ENCODE measurements at places on chromosomes 3 and 15. TPM values are rescaled to one million over a fixed set of nuclear protein-coding genes. Genes with fewer than 3 reads are reported as not detected.

DNA sequence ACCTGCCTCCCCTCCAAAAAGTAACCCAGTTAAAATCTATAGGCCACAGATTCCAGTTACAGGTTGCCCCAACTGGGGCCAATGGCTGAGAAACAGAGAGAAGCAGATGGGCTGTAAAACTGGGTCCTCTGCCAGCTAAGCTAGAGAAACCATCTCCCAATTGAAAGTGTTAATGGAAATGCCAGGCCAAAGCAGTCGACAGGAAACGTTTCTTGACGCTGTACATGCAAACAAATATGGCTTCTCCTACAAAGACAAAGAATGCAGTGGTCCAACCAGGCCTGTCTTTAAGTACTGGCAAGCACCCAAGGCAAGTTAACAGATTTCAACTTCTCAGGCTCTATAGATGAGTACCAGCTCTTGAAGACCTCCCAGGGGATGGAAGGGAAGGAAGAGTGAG, 71.3 kb downstream of the MAGI1 start:
- DNase-seq, result no peak

GRCh38 chr15:40328751-40329150, 5.3 kb downstream of the INAFM2 start:
- DNase-seq, result no peak

GRCh38 chr3:169954142-169954756, 12.4 kb upstream of the SEC62 start:
- DNase-seq, result no peak

- DNase-seq, result no peak
Observed at GRCh38 chr3:171301002-171301401, 159.2 kb downstream of the TNIK start.

DNA sequence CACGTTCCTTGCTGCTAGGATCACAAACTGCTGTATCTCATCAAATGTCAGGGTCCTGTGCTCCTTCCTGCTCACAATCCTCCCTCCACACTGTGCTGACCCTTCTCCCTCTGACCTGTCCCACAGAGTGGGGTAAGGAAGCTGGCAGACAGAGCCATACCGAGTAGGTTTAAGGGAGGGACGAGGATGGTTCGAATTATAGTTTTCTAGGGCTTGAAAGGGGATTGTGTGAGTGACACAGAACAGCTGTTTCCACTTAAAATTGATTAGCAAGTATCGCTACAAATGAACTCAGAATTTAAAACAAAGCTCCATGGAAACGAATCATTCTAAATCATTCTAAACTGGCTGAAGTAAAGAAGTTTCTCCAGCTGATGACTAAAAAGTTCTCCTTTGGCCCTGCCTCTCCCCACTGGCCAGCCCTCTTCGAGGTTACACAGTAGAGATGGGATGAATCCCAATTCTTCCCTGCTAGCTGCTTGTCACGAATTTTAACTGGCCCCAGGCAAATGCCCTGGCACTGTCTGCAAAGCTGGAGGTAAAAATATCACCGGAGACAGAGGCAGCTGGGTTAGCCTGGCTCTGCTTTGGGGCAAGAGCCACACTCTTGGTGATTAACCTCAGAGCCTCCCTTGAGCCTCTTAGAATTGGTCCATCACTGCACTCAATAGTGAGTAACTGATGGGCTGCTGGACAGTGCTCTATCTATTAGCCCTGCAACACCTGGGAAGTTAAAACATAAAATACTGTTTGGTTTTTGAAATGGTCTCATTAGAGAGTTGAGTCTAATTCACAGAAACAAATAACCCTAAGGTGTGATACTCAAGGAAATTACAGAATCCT, 194.9 kb downstream of the CHST2 start:
- DNase-seq, result no peak

GRCh38 chr3:102135316-102135715, 286.0 kb downstream of the NFKBIZ start:
- no peak for DNase-seq

GRCh38 chr15:72559781-72560180, 85.7 kb downstream of the ARIH1 start:
- DNase-seq, result no peak

DNA sequence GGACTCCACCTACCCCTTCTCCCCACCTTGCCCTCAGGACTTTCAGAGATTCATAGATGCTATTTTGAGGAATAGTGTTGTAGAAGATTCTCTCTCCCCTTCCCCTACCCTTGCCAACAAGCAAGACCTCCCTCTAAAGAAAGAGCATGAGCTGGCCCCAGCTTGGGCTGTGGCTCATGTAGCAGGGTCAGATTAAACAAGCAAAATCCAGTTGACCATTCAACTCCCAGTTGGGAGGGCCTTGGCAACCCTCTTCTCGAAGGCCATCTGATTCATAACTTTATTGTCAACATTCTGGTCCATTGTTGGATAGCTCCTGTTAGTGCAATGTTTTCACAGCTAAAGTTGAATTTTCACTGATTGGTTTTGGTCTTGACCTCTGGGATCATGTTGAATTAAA, 41.1 kb downstream of the TNFAIP8L3 start:
- DNase-seq, result no peak

The CLCN2 gene
- total RNA-seq, result 5.7 TPM

The C2CD4A gene
- total RNA-seq, result not detected

The COPB2 gene
- 132 TPM for total RNA-seq

The WNT5A gene
- 4.1 TPM for total RNA-seq

The RAD51 gene
- 4.4 TPM for total RNA-seq

The SLCO2A1 gene
- total RNA-seq, result 2.2 TPM

The KNG1 gene
- total RNA-seq, result not detected

Data from mammary epithelial cell (primary cell).